Renal cortical epithelial cell (primary cell): ENCODE measurements at places on chromosomes 5 and 9. TPM values are rescaled to one million over a fixed set of nuclear protein-coding genes. Genes with fewer than 3 reads are reported as not detected.
A peak's percentile ranks its signal among the peaks of the same experiment; 100 is the strongest.

DNA sequence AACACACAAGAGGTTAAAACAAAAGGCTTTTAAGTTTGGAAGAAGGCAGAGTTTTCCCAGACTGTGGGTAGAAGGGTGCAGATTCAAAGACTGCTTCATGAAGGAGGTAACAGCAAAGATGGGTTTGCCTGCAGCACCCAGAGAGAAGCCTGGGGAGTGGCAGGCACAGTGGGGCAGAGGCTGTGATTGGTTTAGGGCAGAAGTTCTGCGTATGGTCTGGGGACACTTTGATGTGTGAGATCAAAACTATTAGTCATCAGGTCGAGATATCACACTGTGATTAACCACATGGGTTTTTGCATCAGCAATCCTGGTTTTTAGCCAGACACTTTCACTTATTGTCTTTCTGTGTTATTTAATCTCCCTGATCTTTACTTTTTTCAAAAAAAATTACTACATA is 188.8 kb upstream of the GLRA1 start:
- no peak for DNase-seq

GRCh38 chr9:127950513-127951289 is 13.0 kb upstream of the DPM2 start:
- no peak for DNase-seq

DNA sequence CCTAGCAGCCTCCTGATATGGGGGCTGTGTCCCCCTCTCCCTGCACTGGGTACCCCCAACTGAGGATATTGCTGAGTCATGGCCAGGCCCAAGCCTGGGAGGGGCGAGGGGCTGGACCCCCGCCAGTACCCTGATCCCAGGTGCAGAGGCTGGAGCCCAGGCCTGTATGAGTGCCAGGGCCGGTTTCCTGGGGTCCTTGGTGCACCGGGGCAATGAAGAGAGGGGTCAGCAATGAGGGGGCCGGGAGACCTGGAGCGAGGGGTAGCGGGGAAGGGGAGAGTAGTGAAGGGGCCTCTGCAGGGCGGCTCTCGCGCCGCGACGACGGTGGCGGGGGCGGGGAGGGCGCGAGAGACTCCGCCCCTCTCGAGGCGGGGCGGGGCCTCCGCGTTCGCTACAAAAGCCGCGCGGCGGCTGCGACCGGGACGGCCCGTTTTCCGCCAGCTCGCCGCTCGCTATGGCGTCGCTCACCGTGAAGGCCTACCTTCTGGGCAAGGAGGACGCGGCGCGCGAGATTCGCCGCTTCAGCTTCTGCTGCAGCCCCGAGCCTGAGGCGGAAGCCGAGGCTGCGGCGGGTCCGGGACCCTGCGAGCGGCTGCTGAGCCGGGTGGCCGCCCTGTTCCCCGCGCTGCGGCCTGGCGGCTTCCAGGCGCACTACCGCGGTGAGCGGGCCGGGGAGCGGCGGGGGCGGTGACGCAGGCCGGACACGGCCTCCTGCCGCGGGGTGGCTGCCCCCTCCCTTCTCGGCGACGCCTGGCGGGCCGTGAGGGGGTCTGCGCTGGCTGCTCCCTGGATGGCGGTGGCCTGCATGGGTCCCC is at the start of gene SQSTM1:
Gene SQSTM1 (plus strand): TSS at position 423 of the 815 bp plus-strand sequence. CDS start 32 bp downstream, at position 455.
- no peak for DNase-seq

DNA sequence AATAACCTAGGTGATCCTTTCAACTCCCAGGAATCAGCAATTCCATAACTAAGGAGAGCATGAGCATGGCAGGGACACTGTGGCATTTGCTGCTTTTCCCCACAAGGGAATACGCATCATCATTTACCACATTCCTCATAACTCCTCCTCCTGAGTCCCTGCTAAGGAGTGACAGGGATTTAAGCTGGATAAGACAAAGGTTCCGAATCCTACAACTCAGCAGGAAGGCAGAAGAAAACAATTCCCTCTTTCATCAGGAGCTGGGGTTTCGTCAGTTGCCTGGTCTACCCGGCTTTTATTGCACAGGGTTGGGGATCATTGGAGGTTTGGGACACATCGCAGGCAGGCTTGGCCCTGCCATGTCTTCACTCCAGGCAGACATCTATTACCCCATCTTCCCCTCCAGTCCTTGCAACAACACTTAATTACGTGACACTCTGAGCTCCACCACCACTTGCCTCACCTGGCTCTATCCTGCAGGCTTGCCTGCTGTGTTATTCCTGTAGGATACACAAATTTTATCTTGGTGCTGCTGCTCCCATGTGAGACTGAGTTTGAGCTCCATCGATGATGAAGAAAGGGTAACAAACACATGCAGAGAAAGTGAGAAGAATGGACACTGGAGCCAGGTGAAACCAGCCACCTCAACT is 563.0 kb upstream of the KLF4 start:
- DNase-seq = no peak

- no peak for DNase-seq
Measured at GRCh38 chr9:18250053-18250452, 223.9 kb upstream of the ADAMTSL1 start.

- DNase-seq = no peak
Measured at GRCh38 chr9:97997330-97998276, 14.5 kb downstream of the ANP32B start.

- no peak for DNase-seq
Measured at GRCh38 chr9:133006731-133007352, 24.0 kb upstream of the GTF3C5 start.

DNA sequence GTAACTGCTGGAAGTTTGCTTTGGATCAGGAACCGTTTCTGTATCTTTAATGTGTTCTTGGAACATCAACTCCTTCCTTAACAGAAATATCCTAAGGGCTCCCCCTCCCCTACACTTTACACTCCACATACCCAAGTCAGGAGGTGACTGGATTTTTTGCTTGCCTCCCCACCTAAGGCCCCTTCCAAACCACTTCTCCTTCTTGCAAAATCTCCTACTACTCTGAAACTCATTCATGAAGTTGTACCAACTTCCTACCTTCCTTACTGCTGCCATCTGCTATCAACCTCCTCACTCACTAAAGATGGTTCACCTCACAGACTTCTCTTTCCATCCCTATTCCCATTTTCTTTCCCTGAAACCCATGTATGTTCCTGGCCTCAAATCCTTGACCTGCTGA is 16.1 kb downstream of the TXN start:
- no peak for DNase-seq

DNA sequence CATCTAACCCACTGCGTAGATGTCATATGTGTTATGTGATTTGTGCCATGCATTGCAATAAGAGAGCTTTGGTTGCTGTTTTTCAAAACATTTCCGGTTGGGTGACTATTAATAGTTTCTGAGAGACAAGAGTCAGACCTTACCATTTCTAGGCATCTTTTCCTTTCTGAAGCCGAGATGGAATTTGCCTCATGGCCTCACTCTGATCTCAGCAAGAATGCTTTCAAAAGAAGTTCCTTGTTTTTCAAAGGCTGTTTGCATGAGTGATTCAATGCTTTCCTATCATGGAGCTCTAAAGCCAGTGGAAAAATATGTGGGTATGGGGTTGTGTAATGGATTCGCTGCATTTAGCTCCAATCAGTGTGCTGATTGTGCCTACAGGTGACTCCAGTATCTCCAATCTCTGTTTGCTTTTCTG is 203.1 kb upstream of the PPP1R2B start:
- DNase-seq = peak; percentile 9

- peak; percentile 47 for DNase-seq
Measured at GRCh38 chr9:113912816-113913215, 36.7 kb downstream of the ZNF618 start.

GRCh38 chr5:108900668-108901067 is 153.0 kb downstream of the FER start:
- peak; percentile 61 for DNase-seq

- DNase-seq = no peak
Measured at GRCh38 chr5:125365747-125366146, 619.3 kb upstream of the ZNF608 start.

GRCh38 chr5:157283434-157283833 is 17.5 kb downstream of the CYFIP2 start:
- no peak for DNase-seq

DNA sequence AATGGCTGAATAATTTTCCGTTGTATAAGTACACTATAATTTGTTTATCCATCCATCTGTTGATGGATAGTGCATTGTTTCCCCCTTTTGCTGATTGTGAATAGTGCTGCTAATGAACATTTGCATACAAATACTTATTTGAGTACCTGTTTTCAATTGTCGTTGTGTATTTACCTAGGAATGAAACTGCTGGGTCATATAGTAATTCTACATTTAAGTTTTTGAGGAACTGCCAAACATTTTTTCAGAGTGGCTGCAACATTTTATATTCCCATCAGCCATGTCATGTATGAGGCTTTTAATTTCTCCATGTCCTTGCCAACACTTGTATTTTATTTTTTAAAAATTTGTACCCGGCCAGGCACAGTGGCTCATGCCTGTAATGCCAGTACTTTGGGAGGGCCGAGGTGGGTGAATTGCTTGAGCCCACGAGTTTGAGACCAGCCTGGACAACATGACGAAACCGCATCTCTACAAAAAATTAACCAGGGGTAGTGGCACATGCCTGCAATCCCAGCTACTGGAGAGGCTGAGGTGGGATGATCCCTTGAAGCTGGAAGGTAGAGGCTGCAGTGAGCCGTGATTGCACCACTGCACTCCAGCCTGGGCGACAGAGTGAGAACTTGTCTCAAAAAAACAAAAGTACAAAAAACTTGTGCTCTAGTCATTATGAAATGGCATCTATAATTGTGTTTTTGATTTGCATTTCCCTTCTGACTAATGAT is 2.2 kb upstream of the ANXA6 start:
- DNase-seq = peak; percentile 38

DNA sequence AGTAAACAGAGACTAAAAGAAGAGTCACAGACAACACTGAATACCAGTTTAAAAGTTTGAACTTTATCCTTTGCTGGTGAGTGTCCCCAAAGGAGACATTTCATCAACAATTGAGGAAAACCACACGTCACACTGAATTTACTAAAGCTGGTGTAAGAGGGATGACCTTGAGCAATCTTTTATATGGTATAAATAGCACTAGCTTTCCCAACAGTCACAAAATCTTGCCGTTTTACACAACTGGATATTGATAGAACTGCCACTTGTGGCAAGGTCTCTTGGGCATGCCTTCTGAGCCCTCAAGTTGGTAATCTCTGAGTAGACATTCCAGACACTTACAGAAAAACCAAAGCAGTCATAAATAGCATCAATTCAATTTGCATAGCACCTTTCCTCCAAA is 311.5 kb upstream of the TARS1 start:
- DNase-seq = no peak

DNA sequence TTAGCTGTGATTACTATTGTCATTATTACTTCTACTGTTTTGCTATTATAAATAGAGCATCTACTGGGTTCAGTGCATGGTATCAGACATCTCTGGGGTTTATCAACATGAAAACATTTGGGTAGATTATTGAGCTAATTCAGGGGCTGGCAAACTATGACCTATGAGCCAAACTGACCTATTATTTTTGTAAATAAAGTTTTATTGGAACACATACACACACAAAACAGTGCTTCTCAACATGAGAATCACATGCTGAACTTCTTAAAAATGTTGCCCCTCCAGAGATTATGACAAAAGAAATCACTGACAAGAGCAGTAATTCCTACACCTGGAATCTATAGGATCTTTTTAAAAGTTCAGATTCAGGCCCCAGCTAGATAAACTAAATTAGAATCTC is 30.4 kb downstream of the SLC31A2 start:
- DNase-seq = no peak

GRCh38 chr9:36450110-36450732 is 50.2 kb upstream of the RNF38 start:
- peak; percentile 43 for DNase-seq

DNA sequence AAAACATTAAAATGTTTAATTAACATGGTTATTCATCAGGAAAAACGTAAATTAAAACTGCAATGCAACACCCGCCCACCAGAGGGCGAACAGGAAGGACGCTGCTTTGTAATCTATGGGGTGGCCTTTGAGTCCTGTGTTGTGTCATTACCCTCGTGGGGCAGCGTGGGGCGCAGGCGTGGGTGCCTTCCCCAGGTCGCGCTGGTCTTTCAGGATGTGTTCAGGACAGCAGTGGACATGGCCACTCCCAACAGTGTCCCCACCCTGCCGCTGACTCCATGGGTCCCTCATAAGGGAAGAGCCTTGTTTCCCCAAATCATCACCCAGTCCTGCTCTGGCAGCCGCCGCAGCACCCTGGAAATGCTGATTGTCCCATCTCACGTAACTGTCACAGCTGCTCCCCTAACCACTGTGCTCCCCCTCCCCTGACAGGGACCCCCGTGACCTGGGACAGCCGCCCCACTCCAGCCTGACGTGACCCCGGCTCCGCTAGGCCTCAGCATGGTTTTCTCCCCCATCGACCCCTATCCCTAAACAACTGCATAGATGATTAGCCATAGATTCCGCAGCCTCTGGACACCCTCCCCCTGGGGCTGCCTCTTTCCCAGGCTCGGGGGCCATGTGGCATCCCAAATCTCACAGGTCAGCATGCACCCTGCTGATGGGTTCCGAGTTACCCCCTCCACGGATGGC is 36.4 kb downstream of the GLT6D1 start:
- peak; percentile 2 for DNase-seq

GRCh38 chr9:115084709-115085108 is 33.2 kb downstream of the TNC start:
- no peak for DNase-seq

GRCh38 chr9:91141407-91141965 is 220.2 kb downstream of the AUH start:
- no peak for DNase-seq

GRCh38 chr9:129348890-129349664 is 171.0 kb upstream of the IER5L start:
- DNase-seq = no peak

GRCh38 chr5:118891252-118891651 is 97.1 kb downstream of the DTWD2 start:
- peak; percentile 6 for DNase-seq

- no peak for DNase-seq
Measured at GRCh38 chr9:8468045-8468637, 668.6 kb upstream of the DMAC1 start.

- no peak for DNase-seq
Measured at GRCh38 chr5:112956606-112957005, 20.0 kb upstream of the DCP2 start.

- no peak for DNase-seq
Measured at GRCh38 chr9:92342825-92343488, 17.2 kb downstream of the CENPP start.

Gene KLHL9
- 31.3 and 64.1 TPM in 2 replicates for total RNA-seq

Gene FCHSD1
- total RNA-seq = 28.9 and 34.2 TPM in 2 replicates

Gene ADAMTS2
- total RNA-seq = 2.8 and 4.2 TPM in 2 replicates

Gene HK3
- total RNA-seq = 0.05 and 0.17 TPM in 2 replicates

Gene OGN
- not detected in 2 replicates for total RNA-seq

Gene GRM6
- total RNA-seq = not detected in 2 replicates

Gene CCNJL
- 4.2 and 5.3 TPM in 2 replicates for total RNA-seq

Gene ZNF454
- 0.69 and 4.4 TPM in 2 replicates for total RNA-seq

Gene CAMK4
- 0.20 and 1.6 TPM in 2 replicates for total RNA-seq
